ENCODE measurements at places on chromosomes 4 and X. TPM values are rescaled to one million over a fixed set of nuclear protein-coding genes. Genes with fewer than 3 reads are reported as not detected.

The GAR1 gene
- 3.9 TPM for total RNA-seq

DNA sequence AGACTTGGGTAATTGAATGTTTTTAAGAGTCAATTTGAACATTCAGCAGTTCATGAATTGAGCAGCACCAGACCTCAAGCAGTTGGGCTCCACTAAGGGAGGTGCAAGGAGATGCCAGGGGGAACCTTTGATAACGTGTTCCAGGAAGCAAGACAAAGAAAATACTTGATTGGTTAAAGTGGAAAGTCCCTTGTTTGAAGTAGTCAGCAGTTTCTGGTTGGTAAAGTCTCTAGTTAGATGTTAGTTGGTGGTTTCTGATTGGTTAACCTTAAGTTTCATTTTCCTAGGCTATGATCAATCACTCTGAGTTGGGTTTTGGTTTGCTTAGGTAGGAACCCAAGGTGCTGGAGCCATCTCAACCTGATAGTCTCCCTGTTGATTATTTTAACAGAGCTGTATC lies 4.0 kb downstream of the HERC6 start:
- DNase-seq = no peak

GRCh38 chrX:104137496-104137895 lies 19.3 kb downstream of the SLC25A53 start:
- DNase-seq = peak; percentile 11

The GABRE gene
- total RNA-seq = 38.8 TPM

The PCDH10 gene
- 0.31 TPM for total RNA-seq

- DNase-seq = peak; percentile 67
Measured at GRCh38 chr4:72374159-72374558, 194.9 kb downstream of the ADAMTS3 start.

DNA sequence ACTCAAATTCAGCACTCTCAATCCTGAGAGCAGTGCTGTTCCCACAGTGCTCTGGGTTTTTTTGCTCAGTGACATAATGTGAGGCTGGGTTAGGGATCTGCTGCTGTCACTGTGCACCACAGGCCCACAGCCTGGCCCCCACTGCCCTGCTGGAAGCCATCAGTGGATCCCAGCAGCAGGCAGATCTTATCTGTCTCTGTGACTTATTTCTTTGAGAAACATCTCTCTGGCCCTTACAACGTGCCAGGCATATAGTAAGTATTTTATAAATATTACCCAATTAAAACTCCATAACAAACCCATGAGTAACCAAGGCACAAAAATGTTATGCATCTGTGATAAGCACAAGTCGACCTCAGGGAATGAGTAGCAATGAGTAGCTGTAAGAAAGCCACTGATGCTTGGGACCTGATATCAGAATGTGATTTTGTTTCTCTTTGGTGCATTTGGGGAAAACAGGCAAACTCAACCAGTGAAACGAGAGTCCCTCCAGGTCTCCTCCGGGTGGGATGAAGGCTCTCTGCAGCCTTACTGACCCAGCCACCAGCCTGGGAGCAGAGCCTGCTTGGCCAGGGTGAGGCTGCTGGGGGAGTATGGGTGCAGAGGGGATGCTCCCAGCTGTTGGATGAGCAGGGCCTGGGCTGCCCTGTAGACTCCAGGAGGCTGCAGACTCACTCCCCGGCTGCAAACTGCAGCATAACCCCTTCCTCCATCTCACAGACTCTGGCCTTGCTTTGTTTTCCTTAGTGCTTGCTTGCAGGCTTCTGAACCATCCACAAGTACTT lies 172.7 kb upstream of the LNX1 start:
- DNase-seq = no peak

The CYBB gene
- total RNA-seq = 19.3 TPM

DNA sequence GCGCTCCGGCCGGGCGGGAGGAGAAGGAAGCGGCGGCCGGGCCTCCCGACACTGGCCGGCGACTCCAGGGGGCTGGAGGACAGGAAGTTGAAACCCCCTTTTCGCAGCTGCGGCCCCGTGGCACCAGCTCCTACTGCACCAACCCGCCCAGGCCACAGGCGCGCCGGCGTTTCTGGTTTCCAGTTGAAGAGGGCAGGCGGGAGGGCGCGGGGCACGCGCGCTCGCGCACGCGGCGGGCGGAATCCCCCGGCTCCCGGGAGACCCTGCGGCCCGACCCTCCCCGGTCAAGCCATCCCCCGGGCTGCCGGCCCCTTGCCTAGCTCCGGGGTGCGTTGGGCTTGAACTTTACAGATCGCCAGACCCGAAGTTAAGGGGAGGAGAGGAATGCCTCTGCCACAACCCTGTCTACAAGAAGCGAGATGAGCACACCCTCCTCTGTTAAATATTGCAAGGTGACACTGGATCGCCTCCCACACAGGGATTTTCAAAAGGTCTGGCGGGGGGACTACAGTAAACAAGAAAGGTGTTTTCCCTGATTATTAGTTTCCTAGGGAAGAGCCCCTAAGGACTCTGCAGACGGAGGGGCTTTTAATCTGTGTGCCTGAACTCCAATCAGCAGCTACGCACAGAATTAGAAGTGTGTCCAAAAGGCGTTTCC lies 1.4 kb downstream of the ELOVL6 start:
- DNase-seq = no peak

The AR gene
- 8.1 TPM for total RNA-seq

DNA sequence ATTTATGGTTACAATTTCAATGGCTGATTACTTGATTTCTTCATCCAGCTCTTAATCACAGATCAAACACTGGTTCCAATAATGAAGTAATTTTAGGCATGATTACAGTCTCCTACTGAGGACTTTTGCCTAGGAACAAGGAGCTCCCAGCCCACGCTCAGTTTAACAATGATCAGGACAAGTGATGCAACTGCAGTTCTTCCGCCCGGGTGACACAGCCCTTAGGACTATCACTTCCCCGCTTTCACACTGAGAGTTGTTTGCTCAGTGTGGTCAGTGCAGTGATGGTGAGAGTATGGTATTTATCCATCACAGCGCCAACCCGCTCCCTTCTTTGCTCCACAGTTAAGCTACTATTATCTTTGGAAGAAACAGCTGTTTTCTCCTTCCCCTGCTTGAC lies 203.2 kb upstream of the MBNL3 start:
- no peak for DNase-seq

The SLC34A2 gene
- total RNA-seq = 0.04 TPM

GRCh38 chr4:24768604-24769003 lies 26.8 kb upstream of the SOD3 start:
- no peak for DNase-seq

- DNase-seq = no peak
Measured at GRCh38 chr4:190019023-190019858, 7.8 kb downstream of the FRG2 start.

The USP17L10 gene
- total RNA-seq = not detected

DNA sequence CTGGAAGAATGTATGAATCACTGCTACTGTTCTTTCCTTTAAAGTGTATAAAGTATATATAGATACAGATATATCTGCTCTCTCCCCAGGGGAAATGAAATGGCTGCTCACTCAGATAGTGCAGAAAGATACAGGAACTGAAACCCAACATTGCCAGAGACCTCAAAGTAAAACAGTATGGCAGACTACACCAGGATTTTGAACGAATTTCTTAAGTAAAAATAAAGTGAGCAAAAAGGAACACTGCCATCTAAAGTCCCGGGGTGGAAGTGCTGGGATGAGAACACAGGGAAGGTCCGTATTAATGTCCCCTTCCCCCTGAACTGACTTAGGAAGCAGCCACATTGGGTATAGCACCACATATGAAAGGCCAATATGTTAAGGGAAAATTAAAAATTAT lies 93.4 kb downstream of the TMA16 start:
- peak; percentile 18 for DNase-seq

DNA sequence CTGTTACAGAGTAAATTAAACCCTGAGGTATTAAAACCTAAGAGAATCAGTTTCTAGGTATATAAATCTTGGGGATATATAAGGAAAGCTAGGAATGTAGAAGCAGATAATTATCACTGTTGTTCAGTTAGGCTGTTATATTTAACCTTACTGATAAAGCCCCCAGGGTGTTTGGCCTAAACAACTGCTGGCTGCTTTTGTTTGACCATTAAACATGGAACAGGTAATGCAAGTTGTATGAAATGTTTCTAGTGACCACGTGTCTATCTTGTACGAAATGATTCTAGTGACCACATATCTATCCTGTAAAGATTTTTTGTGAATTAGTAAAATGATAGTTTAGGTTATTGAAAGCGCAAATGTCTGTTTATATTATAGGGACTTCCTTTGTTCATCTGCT lies 52.6 kb downstream of the SGMS2 start:
- DNase-seq = no peak

DNA sequence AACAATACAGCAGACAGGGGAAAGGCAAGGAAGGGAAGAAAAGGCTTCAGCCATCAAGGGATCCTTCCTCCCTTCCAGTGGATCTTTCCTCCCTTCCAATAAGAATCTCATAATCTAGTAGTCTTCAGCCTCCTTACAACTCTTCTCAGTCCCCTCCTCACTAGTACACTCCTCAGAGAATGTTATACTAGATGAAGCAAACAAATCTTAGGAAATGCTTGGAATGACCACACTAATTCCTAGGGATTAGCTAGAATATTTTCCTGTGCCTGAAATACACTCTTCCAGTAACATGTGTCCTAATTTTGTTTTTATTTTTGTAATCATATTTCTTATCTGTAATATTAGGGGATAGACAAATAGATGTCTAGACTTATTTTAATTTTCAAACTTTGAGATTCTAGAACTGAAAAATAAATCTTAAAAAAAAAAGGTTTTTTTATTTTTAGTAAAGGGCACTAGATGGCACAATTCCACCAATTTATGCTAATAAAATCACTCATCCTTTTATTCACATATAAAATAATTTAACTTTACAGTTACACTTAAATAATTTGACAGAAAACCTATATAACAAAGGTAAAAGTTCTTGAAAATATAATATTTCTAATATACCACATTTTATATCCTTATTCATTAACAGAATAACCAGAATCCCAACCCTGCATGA lies 7.0 kb upstream of the STPG2 start:
- peak; percentile 13 for DNase-seq

- no peak for DNase-seq
Measured at GRCh38 chr4:5960252-5960880, 57.9 kb downstream of the C4orf50 start.

DNA sequence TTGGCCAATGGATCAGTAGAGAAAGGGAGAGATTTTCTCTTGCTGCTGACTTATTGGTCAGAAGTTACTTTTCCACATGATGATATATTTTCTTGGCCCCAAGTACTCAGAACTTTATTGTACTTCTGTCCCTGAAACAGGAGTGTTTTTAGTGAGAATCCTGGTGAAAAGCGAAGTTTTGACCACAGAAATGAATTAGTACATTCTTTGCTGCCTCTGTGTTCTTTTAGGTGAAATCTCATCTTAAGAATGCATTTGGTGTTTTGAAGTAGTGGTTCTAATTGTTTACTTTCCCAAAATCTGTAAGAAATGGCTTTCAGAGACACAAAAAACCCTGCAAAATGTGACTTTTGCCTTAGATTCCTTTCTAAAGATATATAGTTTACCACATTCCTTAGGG lies 240.4 kb downstream of the FRMPD4 start:
- DNase-seq = no peak

The MAP7D3 gene
- total RNA-seq = 12.6 TPM

The MTMR8 gene
- total RNA-seq = 2.0 TPM

DNA sequence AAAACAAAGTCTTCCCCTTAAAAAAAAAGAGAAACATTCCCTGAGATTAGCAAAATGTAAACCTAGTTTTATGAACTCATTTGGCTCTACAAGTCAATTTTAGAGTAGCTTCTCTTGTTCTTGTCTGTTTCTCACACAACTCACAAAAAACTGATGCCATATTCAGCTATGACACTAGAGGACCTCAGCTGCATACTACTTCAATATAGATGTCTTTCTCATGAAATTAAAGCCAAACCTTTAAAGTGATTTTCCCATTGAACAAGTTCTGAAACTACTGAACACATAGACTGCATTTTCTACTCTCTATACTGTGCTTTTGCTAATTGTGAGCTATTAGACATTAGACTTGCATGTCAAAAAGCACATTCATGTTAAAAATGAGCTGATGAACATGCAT lies 49.8 kb downstream of the TBCK start:
- DNase-seq = peak; percentile 76

GRCh38 chr4:87679449-87680169 lies 29.5 kb downstream of the DMP1 start:
- DNase-seq = peak; percentile 76

DNA sequence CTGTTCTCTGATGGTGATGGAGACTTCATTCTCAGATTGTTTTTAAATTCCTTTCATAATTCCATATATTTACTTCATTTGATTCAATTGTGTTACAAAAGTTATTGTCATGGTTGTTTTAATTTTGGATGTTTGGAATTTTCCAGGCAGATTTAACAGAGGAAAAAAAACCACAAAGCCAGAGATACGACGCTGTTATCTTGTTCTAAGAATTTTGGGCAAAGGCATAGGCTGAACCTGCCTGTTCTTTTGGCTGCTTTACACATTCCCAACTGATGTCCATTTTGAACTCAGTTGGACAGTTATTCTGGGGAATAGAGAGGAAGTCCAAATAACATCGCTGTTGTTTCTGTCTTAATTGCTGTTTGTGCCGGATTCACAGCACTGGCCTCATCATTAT lies 65.7 kb downstream of the LINC00632 start:
- no peak for DNase-seq

GRCh38 chr4:51820443-51821234 lies 22.3 kb upstream of the DCUN1D4 start:
- DNase-seq = no peak

- no peak for DNase-seq
Measured at GRCh38 chr4:38026158-38026740, 66.1 kb downstream of the PTTG2 start.

GRCh38 chrX:86171366-86171765 lies 23.1 kb downstream of the DACH2 start:
- peak; percentile 10 for DNase-seq

DNA sequence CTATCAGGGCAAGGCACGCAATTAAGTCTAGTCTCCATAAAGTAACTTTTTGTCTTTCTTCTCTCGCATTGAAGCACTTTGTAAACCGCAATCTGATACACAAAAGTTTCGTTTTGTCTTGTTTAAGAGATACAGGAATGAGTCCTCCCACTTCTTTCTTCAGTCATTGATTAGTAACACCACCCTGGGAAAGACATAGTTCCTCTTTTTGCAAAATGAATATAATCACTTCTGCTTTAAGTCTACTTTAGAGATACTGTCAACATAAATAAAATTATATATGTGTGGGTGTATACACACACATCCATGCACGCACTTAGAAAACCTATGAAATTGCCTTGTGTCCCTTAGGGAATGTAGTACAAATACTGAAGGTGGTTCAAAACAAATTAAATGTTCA lies 11.7 kb downstream of the COQ2 start:
- DNase-seq = no peak

GRCh38 chrX:10208953-10209352 lies 52.2 kb downstream of the CLCN4 start:
- DNase-seq = no peak

- DNase-seq = no peak
Measured at GRCh38 chr4:99651811-99652485, 5.7 kb downstream of the C4orf54 start.

- DNase-seq = no peak
Measured at GRCh38 chrX:103220511-103221323, 5.8 kb downstream of the BEX4 start.

The NWD2 gene
- total RNA-seq = under 0.01 TPM

DNA sequence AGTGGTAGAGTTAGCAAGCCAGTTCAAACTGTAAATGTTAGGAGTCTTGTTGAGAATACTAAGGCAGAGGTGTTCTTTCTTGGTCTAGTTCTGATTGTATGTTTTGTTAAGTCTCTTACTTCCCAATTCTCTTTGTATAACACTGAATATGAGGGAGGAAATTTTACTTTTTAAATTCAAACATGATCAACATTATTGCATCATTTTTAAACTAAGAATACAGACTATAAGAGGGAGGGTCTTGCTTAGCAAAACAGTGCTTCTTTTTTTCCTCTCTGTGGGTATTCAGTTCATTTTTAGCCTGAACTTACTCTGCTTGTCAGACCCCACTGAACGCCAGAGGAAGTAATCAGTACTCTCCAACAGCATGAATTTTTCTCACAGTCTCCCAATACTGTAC lies 198.0 kb downstream of the GABRG1 start:
- DNase-seq = no peak
